ENCODE measurements at places on chromosomes 11 and 22.

GRCh38 chr11:102933627-102934026 is 21.9 kb downstream of the MMP13 start:
- DNase-seq = no peak

DNA sequence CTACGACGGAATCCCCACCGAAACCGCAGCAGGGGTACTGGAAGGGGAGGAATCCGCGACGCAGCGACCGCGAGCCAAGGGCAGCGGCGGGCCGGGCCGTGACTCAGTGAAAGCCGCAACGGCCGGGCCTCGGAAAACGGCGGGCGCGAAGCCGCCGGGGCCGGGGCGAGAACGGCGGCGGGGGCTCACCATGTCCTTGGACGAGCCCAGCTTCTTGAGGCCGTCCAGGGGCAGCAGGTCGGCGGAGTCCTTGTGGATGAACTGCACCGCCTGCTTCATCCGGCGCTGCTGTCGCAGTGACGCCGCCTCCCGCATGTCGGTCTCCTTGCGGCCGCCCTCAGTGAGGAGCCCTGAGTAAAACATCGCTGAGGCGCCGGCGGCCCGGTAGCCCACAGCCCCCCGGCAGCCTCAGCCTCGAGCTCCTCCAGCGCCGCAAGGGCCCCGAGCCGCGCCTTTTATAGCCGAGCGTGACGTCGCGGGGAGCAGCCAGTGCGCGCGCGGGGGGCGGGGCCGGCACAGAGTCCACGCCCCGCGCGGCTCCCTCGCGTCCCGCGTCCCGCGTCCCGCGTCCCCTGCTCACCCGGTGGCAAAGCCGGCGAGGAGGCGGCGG is at the start of gene NRIP3:
Gene NRIP3 (minus strand): TSS at position 429 of the 610 bp plus-strand sequence. CDS start 66 bp downstream, at position 363.
- DNase-seq = no peak

DNA sequence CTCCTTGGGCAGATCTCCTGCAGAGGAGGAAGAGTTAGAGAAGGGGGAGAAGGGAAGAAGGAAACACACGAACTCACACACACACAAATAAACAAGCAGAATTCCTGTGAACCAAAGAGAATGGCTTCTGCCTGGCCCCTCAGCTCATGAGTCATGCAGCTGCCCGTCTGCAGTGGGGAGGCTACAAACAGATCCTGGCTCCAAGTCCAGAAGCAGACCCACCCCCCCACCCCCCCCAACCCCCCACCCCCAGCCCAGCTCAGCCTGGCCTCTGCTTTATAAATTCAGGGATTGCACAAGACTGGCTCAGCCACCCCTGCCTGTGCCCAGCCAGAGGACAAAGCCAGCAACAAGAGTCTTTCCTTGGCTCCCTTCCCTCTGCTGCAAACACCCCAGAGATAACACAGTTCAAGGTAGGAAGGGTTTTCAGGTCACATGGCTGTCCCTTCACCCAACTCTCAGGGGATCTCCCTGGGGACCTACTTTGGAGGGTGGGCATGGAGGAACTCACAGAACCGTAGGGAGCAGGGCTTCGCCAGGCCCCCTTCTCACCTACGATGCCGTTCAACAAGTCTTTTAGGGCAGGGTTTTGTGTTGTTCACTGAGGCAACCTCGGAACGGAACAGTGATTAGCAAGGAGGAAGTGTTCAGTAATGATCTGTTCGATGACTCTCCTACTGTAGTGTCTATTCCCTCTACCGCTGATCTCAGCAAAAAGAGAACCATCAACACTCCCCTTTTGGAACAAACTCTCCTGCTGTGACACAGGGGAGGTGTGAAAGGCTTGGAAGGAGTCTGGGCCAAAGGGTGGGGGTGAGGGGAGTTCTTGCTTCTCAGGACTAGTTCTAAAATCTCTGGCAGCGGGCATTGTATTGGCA is 35.5 kb downstream of the RPL27A start:
- no peak for DNase-seq

GRCh38 chr11:30538251-30538650 is 47.9 kb downstream of the MPPED2 start:
- no peak for DNase-seq

DNA sequence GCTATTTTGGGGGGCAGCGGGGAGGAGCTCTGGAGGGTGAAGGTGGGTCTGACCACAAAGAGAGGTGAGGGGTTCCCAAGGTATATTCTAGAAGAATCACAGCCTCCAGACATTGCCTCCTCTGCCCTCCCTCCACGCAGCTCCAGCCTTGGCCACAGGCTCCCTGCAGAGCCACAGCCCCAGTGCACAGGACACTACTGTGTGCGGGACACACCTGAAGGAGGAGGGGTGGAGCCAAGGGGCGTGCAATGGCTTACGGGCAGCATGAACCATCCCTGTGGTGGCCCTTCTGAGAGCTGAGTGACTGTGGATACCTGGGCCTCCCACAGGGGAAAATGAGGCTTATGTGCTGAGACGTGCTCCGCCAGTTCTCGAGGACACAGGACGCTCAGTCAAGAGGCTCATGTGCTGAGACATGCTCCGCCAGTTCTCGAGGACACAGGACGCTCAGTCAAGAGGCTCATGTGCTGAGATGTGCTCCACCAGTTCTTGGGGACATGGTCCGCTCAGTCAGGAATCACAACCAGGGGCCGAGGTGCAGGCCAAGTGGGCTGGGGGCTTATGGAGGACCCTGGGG is 417.3 kb downstream of the SHANK2 start:
- no peak for DNase-seq

Measured in cortex of kidney (tissue), 1 donor.